Large intestine (tissue), 12 donors: ENCODE measurements at places on chromosomes 2 and 18. TPM values are rescaled to one million over a fixed set of nuclear protein-coding genes. Genes with fewer than 3 reads are reported as not detected.

LCT gene
- 79.1 TPM for polyA plus RNA-seq

RGPD3 gene
- polyA plus RNA-seq, result 0.24 TPM

MAP2 gene
- 16.3 TPM for polyA plus RNA-seq

GORASP2 gene
- polyA plus RNA-seq, result 66.1 TPM

PIKFYVE gene
- 16.7 TPM for polyA plus RNA-seq

RTKN gene
- polyA plus RNA-seq, result 105 TPM

GRCh38 chr2:71888751-71889445, 258.8 kb downstream of the CYP26B1 start:
- no peak for DNase-seq

DNA sequence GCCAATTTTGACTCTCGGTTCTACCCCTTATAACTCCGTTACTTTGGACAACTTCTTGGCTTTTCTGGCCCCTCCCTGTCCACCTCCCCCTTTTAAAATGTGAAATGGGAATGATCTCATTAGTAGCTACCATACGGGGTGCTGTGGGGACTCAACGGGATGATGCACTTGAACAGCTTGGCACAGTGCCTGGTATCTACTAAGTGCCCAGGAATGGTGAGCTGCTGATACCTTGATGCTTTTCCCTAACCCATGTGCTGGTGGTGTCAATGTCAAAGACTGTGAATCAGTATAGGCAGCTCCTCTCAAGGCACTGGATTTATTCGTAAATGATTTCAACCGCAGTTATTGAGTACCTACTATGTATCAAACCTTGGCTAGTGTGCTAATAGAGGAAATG, 204.2 kb downstream of the LOXHD1 start:
- no peak for DNase-seq

DNA sequence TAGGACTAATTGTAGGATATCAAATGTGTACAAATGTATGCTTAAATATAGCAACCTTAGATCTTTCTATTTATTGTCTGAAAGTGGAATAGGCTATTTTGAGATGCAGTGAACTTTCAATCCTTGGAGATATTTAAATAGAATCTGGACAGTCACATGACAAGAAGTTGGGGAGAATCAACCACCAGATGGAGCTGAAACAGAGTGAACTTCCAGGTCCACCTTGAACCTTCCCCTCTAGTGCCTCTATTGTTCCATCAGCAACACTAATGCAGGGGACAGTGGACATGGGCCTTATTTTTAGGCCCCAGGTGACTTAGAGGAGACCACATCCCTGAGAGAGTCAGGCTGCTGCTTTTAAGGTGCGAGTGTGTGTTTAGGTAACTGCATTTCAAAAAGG, 37.0 kb upstream of the CRIM1 start:
- no peak for DNase-seq

DNA sequence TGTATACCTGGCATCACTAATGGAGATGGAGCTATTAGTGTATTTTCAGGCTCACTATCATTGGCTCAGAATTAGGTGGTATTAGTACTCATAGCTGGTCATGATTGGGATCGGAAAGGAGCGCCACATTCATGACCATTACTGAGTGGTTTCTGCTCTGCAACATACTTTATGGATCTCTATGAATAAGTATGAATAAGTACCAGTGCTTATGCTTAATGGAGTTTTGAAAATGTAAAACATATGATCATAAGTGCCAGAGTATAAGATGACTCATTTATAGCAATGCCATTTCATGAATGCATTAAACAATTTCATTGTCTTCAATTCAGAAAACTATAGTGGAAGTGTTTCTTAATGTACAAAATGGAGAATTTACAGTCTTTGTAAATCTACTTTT, 156.7 kb downstream of the GALNT3 start:
- DNase-seq, result no peak

DNA sequence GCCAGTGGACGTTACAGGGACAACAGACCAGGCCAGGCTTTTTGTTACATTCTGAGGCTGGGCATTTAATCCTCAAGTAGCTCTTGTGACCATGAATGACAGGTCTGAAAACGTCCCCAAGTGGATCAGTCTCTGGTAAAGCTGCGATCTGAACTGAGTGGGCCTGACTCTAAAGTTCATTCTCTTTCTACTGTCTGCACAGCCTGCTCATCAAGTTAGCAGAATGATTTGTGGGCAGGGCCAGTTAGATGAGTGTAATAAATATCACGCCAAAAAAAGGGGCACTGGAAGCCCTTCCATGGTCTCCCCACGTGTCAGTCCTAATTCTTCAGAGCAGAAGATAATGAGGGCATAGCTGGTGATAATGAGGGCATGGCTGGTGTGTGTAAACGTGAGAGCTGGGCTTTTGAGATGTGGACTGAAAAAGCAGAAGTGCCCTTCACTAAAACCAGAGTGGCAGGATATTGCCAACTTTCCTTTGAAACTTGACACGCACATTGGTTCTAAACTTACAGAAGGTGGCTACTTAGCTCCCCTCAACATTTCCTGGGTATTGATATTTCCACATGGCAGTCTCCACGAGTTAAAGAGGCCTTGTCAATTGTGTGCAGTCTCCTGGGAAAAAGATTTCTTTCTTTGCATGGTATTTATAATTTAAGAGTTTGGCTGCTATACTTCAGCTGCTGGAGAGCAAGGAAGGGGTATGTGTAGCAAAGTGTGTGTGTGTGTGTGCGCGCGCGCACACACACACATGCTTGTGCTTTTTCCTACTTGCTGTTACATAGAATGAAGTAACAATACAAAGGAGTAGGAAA, 72.7 kb upstream of the LYPD6B start:
- DNase-seq, result no peak

DNA sequence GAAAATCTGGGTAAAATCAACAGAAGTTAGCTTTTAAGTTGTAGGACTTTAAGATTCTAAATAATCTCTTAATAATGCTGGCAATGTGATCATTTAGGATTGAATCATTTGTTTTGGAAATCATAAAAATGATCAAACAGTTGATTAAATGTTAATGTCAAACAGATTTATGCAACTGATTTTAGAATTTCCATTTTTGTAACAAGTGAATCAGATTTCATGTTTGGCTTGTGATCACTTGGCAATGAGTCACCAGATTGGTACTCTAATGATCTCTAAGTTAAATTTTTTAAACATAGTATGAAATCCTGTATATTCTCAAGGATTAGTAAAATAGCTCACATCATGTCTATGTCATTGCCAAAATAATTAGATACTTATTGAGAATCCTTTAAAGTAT, 50.1 kb upstream of the UNC80 start:
- DNase-seq, result no peak

DNA sequence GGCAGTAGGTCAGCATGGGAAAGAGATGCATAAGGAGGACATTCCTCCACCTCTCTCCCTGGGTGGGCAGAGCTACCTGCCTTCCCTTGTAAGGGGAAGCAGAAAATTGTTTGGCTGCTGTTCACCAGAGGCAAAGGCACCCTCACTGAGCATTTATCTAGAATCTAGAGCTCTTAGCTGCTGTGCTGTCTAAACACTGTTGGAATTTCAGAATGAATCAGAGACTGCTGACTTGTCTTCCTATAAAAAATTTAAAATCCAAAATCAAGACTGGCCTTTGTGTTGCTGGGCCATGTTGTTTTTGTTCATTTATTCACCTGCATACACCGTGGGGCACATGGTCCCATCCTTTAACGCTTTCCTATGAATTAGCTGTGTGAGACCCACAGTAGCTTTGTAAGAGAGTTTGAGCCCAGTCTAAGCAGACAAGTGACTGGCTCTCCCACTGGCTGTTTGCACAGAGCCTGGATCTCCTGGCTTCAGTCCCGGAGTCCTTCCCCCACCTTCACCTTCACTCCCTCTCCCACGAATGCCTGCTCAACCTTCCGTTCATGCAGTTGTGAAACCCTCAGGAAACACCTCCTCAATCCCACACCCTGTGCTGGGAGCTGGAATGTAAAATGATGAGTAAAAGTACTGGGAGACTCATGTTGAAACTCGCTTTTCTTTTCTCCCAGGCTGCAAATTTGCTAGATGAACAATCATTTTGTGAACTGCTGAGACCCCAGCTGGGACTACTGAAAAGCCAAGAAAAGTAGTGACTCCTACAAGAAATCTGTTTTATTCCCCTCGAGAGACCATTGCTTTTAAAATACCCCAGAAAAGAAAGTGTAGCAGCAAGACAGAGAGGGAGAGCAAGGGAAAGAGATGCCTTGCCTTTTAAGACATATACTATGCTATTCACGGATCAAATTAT, 76.2 kb downstream of the FAM168B start:
- DNase-seq, result no peak

DNA sequence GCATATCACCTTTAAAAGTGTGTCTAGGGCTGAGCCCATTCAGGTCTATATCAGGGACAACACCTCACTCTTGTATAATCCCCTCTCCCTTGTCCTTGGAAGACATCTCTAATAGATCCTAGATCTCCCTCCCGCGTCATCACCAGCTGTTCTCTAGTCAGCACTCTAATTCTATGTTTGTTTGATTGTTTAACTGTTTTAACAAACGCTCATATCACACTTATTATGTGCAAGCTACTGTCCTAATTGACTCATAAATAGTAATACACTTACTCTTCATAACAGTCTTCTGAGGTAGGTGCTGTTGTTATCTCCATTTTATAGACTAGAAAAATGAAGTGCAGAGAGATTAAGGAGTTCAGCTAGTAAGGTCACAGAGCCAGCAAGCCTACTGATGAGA, 1.6 kb upstream of the ERMN start:
- no peak for DNase-seq
